ENCODE measurements at places on chromosomes 1 and 21.

- DNase-seq = no peak
These were observed 5.5 kb downstream of the TNFRSF1B start for GRCh38 chr1:12172042-12172851.

GRCh38 chr1:152442301-152442700 lies 28.2 kb upstream of the CRNN start:
- no peak for DNase-seq

GRCh38 chr1:7265771-7266371 lies 480.6 kb downstream of the CAMTA1 start:
- no peak for DNase-seq

DNA sequence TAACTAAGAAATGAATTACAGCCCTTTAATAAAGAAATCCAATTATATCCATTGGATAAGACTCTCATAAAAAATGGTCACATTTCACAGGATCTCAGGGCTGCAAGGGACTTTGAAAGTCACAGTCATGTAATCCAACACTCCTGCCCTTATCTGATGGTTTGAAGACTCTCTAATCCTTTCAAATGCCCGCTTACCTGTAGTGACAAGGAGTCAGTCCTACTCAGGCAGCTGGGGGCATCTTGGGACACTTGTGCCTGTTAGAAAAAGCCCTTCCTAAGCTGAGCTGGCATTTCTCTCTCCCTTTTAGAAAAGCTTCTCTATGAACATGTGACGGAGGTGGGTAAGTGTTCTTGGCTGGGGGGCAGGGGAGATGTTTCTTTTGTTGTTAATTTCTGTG lies 11.0 kb upstream of the ZNF691 start:
- no peak for DNase-seq

GRCh38 chr1:170864876-170865538 lies 70.3 kb upstream of the MROH9 start:
- no peak for DNase-seq

DNA sequence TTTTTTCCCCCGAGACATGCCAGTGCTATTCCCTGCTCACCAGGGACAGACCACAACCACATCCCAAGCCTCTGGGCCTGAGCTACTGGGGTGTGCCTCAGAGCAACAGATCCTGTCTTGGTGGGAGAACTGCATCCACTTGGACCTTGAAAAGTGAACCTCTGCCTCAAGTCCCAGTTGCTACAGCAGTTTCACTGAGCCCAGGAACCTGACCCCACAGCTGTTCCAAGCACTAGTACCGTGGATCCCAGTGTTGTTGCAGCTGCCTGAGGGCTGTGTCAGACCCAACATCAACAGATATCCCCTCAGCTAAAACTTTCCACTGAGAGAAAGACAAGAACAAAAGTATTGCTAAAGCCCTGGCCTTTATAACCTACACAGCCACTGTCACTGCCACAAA lies 373.0 kb downstream of the PLPP3 start:
- DNase-seq = no peak

DNA sequence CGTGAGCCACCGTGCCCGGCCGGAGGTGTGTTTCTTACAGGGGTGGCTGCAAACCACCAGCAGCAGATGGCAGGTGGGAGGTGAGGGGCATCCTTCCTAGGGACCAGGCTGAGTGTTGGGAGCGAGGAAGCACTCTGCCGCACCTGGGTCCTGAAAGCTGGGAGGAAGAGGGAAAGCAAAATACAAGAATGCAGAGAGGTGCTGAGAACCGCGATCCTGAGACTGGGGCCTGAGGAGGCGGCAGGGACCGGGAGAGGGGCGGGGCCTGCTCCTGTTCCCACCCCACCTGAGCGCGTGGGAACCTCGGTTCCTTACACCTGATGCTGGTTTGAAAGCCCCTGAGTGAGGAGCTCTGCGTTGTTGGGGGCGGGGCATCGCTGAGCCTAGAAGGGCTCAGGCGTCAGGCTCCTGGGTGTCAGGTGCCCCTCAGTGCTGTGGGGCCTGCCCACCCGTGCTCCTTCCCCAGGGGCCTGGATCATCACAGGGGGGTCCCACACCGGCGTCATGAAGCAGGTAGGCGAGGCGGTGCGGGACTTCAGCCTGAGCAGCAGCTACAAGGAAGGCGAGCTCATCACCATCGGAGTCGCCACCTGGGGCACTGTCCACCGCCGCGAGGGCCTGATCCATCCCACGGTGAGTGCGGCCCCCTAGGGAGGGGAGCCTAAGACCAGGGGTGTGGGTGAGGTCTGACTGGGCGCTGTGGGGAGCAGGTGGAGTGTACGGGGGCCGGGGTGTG lies 15.5 kb downstream of the TRPM2 start:
- no peak for DNase-seq

DNA sequence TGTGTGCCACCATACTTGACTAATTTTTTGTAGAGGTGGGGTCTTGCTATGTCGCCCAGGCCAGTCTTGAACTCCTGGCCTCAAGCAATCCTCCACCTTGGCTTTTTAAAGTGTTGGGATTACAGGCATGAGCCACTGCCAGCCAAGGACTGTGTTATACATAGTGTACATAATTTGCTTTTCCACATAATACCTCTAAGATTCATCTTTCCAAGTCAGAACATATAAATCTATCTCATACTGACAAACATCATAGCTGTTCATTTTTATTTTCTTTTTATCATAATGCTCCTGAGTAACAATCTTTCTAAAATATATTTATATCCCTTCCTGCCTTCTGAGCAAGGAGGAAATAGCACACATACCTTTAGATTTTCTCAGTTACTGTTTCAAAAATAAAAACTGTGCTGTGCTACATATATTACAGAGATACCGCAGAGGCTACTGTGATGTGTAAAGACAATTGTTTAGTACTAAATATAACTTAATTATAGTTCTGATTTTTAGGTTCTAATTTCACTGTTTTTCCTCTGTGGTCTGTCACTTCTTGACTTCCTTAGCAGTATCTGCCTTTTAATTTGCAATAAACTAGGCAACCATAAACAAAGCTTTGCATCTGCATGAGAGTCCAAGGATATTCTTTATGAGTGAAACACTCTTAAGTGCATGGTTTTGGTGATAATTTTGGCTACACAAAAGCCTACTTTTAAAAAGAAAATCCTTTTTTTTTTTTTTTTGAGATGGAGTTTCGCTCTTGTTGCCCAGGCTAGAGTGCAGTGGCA lies 59.3 kb downstream of the EYA3 start:
- DNase-seq = no peak

- no peak for DNase-seq
These were observed 39.4 kb upstream of the UHMK1 start for GRCh38 chr1:162458236-162458635.

- no peak for DNase-seq
These were observed 514 bp downstream of the TPRG1L start for GRCh38 chr1:3625151-3625907.

- DNase-seq = no peak
These were observed 26.5 kb upstream of the SLC35A3 start for GRCh38 chr1:99943223-99943794.

- no peak for DNase-seq
These were observed 35.8 kb downstream of the CELF3 start for GRCh38 chr1:151680826-151681225.

DNA sequence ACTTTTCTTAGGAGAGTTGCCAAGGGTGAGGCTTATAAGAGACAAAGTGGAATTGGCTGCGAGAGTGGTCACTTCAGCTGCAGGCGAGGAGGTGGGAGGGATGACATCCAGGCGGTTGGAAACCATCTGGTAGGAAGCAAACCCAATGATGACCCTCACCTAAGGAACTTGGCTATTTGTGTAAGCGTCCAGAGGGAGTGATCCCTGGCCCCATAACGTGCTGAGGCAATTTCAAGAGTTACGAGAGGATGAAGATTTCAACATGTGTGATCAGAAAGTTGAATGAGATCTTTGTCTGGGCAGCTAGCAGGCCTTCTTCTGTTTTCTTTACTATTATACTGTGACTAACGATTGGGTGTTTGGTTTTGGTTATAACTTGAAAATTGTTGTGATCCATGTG lies 102.7 kb upstream of the VANGL1 start:
- no peak for DNase-seq

GRCh38 chr1:44318097-44319088 lies 36.7 kb downstream of the ERI3 start:
- DNase-seq = peak; percentile 10

DNA sequence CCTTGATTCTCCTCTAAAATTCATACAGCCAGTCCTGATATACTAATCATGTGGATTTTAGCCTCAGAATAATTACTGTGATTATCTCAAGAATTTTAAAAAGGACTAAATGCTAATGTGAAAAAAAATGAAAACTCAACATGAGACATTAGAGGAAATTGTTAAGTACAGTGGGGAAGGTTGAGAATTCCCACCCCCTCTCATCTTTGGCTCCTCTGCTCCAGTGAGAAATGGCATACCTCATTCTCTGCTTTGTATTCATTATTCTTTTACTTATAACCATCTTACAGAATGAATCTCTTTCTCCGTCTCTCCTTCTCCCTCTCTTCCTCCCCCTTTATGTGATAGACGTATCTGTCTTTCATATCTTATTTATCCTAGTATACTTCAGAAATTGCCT lies 70.9 kb downstream of the DIRAS3 start:
- DNase-seq = no peak

DNA sequence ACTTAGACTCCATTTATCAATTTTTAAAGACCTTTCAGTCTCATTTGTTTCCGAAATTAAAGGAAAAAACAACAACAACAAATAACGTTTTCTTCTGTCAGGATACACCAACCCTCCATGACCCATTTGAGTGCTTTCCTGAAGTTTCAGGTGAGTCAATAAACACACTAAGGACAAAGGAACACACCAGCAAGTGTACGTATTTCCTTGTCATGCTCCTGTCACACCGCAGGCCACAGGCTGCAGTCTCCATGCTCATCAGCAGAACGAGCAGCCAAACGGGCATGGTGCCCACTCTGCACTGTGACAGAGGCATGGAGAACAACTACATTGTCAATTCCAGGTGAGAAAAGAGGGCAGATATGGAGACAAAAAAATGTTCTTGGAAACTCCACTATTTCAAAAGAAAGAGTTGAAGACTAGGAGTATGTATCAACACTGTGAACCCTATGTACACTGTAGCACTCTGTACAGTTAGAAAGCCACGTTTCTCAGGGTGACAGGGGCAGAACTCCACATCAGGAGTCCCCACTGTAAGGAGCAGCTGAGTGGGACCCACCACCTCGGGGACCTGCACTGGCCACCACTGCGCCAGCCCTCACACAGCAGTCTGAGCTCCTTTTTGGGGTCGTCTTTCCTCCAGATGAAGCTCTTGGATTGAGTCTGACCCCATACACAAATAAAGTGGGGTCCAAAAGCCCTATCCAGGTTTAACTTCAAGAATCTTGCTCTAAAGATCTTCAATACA lies 2.6 kb downstream of the PTTG1IP start:
- DNase-seq = peak; percentile 27

DNA sequence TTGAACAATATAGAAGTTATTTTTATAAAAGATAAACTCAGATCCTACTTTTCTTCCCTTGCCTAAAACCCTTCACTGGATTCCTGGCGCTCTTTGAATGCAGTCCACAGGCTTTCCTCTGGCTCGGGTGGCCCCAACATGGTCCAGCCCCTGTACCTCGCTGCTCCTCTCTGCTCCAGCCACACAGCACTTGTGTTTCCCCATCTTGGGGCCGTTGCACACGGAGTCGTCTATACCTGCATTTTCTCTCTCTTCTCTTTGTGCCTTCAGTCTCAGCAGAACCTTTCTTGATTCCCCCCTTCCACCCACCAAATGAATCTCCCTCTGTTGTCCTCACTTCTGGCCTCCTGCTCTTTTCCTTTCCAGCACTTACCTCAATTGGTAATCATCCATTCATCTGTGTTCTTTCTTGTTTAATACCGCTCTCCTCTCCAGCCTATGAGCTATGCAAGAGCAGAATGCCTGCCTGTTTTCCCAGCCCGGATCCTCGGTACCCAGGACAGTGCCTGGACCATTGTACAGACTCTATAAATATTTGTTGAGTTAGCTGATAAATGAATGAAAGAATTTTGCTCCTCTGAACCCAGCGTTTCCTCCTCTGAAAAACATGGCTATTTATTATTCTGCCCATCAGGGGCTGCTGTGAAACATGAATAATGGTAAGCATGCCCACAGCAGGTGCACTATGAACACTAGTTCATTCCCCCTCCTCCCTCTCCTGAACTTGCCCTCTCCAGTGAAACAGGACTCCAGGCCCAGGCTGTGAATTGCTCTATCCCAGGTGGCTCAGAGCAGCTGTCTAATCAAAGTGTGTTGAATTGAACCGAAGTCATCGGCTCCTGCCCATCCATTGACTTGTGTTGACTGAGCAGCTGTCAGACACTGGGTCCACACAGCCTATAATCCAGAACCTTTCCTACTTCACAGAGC lies 266.9 kb downstream of the PTPRU start:
- no peak for DNase-seq

- no peak for DNase-seq
These were observed 513 bp downstream of the PBX1 start for GRCh38 chr1:164559342-164560051.

DNA sequence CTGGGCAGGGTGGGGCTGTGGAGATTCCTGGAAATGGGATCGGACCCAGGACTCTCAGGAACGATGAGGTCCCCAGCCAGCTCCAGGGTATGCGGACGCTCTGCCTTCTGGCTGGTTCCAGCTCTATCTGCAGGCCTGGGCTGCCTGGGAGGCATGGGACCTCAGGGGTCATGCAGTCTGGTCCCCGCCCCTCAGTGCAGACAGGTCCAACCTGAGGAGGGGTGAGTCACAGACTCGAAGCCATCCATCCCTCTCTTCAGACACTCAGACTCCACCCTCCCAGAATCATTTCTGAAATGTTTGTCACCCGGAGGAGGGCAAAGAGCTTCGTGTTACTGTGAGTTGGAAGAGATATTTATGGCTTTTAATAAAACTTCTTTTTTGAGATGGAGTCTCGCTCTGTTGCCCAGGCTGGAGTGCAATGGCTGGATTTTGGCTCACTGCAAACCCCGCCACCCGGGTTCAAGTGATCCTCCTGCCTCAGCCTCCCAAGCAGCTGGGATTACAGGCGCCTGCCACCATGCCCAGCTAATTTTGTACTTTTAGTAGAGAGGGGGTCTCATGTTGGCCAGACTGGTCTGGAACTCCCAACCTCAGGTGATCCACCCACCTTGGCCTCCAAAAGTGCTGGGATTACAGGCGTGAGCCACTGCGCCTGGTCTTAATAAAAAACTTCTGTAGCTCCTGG lies 5.9 kb upstream of the MYOM3 start:
- DNase-seq = no peak

DNA sequence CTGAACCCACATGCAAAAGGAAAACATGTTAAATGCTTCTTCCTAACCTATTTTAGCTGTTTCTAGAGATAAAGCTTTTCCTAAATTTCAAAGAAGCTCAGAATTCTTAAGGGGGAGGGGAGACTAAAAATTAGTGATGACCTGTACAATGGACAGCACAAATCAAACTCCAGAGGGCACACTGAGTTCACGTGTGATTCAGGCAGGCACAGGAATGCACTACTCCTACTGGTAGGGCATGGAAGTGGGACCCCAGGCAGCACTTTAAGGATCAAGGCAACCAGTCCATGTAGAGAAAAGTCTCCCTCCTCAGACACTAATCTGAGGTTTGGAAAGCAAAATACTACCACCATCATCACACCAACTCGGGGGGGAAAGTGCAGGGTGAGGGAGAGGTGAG lies 31.3 kb upstream of the CLCA4 start:
- DNase-seq = no peak

Measured in T-helper 2 cell treated with Interferon-gamma antibody and Interleukin-4, amounts not matched to agents 5 μg/mL and 100 μg/mL, for 36 hours (primary cell).